ENCODE measurements at places on chromosomes 12 and 14.

DNA sequence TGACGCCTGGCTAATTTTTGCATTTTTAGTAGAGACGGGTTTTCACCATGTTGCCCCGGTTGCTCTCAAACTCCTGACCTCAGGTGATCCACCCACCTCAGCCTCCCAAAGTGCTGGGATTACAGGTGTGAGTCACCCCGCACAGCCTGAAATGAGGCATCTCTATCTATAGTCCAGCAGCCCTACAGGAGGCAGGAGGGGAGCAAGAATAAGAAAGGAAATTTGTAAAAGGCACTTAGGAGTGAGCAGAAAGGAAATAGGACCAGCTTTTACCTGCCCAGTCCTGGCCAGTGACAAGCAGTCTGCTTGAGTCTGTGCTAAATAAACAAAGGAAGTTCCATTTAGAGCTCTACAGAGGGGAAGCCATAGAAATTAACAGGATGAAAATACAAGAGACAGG lies 15.0 kb upstream of the PSMA6 start:
- DNase-seq: no peak

DNA sequence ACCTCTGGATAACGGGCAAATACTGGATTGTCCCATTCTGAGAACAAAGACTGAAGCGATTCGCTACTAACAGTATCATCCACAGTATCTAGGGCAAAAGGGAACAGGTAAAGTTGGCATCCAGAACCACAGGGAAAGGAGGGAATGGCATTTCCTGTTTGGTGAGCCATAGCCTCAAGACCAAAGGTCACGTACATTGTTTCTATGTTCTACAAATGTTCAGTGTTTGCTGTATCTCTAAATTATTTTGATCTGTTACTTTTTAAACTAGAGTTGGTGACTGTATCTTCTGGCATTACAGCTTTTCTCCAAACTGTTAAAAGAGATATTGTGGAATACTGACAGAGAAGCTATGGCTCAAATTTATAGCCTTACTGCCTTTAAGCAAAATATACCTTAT lies 9.7 kb downstream of the MLH3 start:
- no peak for DNase-seq

- DNase-seq: no peak
Observed at GRCh38 chr12:50257236-50258166, 25.8 kb downstream of the LIMA1 start.

GRCh38 chr12:11839091-11839641 lies 189.7 kb downstream of the ETV6 start:
- no peak for DNase-seq

DNA sequence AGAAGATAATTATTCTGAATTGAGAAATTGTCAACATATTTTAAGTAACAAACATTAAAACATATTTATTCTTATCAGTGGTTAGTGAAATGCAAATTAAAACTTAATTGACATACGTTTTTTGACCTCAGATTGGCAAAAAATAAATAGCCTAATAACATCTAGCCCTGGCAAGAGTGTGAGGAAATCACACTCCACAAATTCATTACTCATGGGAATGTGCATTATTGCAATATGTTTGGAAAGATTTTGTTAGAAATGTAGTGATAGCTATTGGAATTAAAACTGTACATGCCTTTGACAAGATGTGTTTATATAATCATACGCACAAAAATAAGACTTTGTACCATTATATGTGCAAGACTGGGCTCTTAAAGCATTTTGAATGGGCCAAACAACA lies 168.6 kb downstream of the KITLG start:
- no peak for DNase-seq

DNA sequence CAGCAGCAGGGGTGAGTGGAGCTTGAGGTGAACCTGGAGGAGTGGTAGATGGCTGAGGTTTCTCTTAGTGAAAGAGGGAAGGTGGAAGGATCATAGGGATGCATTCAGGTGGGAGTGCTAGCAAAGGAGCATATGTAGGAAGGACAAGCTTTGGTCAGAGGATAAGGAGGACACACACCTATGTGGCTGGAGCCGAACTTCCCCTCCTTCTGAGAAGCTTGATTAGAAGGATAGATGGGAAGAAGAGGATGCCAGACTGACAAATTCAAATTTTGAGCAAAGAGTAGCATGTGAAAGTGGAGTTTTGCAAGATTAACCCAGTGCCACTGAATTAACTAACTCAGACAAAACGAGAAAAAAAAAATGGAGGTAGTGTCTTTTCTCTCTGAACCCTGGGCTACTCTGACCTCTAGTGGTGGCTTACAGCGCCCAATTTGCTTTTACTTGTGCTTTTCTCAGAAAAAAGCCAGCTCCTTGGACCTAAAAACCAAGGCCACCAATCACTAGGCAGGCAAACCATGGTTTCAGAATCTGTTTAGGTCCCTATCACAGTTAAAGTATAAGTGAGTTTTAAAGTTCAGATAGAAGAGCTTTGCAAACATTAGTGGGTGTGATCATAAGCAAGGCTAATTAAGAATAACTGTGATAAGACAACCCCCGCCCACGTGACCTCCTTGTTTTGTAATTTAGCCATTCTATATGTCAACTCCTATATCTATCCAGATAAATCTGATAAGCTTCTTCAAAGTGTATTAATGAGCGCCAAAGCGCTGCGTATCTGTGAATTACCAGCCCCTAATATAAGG lies 15.5 kb downstream of the EMP1 start:
- DNase-seq: peak; percentile 80

DNA sequence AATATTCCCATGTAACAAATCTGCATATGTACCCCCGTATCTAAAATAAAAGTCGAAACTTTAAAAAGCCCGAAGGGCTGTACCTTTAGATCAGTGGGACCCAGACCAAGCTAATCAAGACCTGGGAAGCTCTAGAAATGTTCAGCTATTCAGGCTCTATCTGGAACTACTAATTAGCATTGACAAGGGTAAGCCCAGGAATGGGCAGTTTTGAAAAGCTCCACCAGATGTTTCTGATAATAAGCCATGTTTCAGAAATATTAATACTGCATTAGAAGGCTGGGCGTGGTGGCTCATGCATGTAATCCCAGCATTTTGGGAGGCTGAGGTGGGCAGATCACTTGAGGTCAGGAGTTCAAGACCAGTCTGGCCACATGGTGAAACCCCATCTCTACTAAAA lies 20.4 kb upstream of the TMEM260 start:
- no peak for DNase-seq

GRCh38 chr12:31560516-31560915 lies 30.4 kb downstream of the DENND5B start:
- no peak for DNase-seq

- DNase-seq: no peak
Observed at GRCh38 chr14:100393362-100393761, 70.2 kb downstream of the SLC25A47 start.

DNA sequence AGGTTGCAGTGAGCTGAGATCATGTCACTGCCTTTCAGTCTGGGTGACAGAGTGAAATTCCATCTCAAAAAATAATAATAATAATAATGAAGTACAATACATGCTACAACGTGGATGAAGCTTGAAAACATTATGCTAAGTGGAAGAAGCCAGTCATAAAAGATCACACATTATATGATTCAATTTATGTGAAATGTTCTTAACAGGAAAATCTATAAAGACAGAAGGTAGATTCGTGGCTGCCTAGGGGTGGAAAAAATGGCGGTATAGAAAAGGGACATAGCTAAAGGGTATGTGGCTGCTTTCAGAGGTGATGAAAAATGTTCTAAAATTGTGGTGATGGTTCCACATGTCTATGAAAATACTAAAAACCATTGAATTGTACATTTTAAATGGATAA lies 41.0 kb upstream of the AMIGO2 start:
- no peak for DNase-seq

GRCh38 chr14:82657186-82657675 lies 1123.6 kb upstream of the SEL1L start:
- DNase-seq: no peak

DNA sequence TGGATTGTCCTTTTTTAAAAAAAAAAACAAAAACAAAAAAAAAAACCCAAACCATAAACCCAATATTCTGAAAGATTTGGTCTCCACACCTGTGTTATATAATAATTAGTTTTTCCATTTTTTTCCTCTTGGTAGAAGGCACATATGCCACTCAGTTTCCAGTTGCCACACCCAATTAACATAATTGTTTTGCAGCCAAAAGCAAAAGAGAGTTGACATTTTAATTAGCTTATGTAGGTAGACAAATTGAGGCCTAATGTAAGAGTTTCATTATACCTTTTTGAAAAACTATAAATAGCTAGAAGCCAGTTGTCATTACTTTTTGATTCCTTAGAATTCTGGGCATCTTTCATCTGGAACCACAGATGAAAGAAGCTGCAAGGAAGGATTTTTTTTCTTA lies 21.0 kb downstream of the PTPN11 start:
- DNase-seq: no peak

DNA sequence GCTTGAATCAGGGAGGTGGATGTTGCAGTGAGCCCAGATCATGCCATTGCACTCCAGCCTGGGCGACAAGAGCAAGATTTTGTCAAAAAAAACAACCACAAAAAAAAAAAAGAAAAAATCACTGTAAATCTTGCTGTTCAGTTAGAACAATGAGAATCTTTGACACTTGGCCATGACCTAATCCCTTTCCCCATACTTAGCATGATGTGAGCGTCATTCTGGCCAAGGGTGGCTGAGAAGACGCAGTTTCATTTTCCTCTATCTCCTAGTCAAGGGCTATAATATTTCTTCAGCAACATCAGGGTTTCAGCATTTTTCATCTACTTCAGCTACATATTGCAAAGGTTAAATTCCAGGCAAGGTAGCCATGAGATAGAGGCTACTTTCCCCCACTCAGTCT lies 599.4 kb upstream of the MDGA2 start:
- no peak for DNase-seq

DNA sequence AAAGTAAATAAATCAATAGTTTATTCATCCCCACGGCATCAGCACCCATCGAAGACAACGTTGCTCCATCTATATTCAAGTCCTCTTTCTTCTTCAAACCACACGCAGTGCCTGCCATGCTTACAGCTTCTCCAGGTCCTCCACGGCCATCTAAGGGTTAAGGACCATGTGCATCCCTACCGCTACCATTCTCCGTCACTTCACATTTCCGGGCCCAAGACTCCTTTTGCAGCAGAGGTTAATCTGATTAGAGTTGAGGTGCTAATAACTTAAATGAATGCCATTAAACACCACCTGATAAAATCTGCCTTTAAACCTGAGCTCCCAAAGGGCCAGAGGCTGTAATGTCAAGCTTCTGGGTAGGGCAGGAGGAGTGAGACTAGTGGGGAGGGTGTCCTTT lies 79.7 kb upstream of the CCND2 start:
- DNase-seq: no peak

DNA sequence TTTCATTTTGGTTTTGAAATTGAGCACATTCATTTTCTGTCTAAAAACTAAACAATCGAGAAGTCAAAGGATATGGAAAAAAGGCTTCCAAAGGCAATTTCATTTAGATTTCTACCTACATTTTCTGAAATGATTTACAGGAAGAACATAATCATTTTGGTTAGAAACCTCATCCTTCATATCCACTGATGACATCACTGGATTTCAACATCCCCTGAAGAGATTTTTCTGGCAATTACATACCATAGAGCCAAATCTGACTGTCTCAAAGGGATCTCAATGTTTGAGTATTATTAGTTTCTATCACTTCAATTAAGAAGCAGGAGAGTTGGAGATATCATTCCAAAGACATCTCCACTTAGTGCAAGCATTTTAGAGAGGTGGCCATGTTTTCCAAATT lies 137.8 kb downstream of the TTC7B start:
- DNase-seq: no peak

- DNase-seq: no peak
Observed at GRCh38 chr12:105696-106095, 39.1 kb downstream of the IQSEC3 start.

- DNase-seq: no peak
Observed at GRCh38 chr12:3841783-3842182, 31.4 kb downstream of the PARP11 start.

DNA sequence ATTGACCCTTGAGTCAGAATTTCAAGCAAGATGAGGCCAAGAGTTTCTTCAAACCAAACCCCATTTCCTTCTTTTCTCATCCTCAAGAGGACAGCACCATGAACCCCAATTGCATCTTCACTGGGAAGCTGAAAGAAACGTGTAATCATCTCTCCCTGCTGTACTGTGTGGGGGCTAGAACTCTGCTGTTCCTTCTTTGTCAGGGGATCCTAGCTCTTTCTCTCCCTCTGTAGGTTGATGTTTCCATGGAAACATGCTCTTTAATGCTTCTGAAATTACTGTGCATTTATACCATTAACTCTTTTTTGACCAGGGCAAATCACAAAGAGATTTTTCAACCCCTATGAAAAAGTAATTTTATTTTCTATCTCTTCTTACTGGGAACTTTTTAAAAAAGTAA lies 295.1 kb downstream of the GRIN2B start:
- DNase-seq: no peak

DNA sequence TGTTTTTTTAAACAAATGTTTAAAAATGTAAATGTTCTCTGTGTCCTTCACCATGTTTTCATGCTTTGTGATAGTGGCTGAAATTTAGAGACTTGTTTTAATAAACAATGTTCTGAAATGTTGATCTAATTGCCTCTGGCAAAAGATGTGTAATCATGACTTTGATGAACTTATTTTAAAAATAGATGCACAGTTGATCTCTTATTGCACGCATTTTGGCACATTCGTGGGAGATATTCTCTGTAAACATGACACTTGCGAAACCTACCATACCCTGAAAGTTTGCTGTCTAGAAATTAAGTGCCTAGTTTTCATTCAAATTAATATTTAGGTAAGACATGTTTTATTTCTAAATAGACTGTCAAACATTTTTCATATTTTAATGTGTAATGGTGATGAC lies 119.7 kb upstream of the DNM1L start:
- DNase-seq: no peak

GRCh38 chr14:94320243-94320642 lies 2.9 kb downstream of the SERPINA6 start:
- DNase-seq: peak; percentile 16

GRCh38 chr14:61211476-61212255 lies 69.5 kb downstream of the TMEM30B start:
- DNase-seq: no peak

GRCh38 chr12:21662122-21662792 lies 4.6 kb upstream of the LDHB start:
- no peak for DNase-seq

GRCh38 chr12:120126635-120127005 lies 10.1 kb upstream of the RAB35 start:
- DNase-seq: peak; percentile 91

- DNase-seq: no peak
Observed at GRCh38 chr12:53766881-53767280, 15.1 kb upstream of the CISTR start.

GRCh38 chr12:112824166-112824565 lies 32.6 kb downstream of the RPH3A start:
- no peak for DNase-seq

DNA sequence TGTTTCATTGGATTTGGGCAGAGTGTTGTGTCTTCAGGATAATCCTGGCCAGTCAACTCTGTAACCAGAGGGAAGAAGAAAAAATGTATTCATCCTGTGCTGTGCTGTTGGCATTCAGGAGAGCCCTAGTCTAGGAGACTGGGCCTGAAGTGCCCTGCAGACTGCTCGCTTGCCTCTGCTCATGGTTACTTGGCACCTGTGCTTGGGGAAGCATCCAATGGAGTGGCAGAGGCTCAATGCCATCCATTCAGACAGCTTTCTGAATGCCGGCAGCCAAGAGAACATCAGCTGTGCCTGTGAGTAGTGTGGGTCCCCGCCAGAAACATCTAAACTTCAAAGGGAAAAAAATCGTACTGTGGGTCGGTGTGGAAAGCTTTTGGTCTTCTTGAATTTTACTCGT lies 124.2 kb downstream of the SRGAP1 start:
- DNase-seq: no peak
